ENCODE measurements at places on chromosomes 7 and 10.

DNA sequence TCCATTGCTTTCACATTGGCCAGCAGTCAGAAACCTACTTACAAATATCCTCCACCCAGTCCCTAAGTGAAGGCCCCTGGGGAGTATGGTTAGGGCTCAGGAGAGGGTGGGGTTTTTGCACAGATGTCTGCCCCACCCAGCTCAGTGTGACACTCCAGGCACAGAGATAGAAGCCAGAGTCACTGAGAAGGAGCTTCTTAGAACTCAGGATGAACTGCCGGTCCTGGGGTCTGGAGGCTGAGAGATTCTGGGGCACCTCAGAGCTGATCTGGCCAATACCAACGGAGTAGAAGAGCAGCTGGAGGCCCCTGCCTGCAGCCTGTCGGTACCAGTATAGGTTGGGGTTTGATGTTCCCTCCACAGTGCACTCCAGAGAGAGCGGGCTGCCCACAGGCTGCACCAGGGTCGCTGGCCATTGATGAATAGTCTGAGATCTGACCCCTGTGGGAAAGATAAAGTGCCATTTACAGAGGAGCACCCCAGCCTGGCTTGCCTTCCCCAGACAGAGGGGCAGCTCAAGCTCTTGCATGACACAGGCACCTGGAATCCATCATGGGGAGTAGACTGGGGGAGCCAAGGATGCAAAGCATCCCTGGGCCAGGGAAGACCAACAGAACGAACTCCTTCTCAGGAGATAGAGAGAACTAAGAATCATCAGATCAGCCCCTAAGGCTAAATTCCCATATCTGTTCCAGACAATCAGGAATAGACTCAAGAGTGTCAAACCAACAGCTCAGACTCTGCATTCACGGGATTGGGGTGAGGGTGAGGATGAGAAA lies 41.9 kb downstream of the PRSS2 start:
- DNase-seq: no peak

DNA sequence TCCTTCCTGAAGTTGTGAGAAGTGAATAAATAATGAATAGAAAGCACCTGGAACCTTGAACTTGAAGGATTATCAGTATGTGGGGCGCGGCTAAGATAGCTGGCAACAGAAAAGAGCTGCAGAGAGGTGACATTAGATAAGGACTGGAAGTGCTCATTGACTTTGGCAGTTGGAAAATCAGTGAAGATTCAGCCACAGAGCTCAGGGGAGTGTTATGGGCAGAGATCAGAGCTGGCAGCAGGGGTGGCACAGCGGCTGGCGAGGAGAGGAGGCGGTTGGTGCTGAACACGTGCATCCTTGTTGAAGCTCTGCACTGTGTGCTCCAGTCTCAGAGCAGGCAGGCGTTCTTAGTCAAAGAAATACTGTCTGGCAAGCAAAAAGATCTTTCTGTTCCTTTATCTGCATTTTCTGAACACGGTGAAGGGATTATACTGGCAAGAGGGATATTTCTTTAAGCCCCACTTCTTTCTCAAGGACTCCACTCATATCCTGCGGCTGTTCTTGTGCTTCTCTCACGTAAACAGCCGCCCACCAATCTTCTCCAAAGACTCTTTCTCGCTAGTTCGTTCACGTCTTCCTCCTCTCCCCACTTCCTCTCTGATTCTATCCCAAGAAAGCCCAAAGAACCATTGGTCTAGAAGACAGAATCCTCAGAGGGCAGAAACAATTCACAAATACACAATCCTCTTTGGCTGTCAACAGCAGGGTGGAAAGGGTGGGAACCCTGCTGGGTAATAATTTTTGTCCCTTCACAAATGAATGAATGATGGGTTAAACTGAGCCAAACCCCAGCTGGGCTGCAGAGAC lies 38.6 kb upstream of the ADD3 start:
- DNase-seq: no peak

- no peak for DNase-seq
Observed at GRCh38 chr10:19096501-19097073, 48.0 kb downstream of the MALRD1 start.

- DNase-seq: no peak
Observed at GRCh38 chr7:135392701-135393100, 117.2 kb downstream of the CNOT4 start.

DNA sequence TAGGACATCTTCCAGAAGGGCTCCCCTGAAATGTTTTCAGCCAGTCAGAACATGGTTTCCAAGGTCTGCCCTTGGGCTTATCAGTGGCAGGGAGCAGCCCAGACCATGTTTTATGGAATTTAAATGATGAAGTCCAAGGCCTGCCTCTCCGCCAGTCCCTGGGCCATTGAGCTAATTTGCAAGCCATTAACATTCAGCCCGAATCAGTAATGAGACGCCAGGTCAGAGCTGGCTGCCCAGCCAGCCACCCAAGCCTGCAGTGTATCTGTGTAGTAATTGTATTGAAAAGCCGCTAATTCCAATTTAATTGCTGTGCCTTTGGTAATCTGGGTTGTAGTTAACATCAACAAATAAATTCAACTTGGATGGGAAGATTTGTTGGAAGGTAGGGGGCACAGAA lies 131.4 kb downstream of the PAXIP1 start:
- DNase-seq: no peak

GRCh38 chr10:116464257-116464656 lies 36.6 kb downstream of the PNLIPRP3 start:
- no peak for DNase-seq

DNA sequence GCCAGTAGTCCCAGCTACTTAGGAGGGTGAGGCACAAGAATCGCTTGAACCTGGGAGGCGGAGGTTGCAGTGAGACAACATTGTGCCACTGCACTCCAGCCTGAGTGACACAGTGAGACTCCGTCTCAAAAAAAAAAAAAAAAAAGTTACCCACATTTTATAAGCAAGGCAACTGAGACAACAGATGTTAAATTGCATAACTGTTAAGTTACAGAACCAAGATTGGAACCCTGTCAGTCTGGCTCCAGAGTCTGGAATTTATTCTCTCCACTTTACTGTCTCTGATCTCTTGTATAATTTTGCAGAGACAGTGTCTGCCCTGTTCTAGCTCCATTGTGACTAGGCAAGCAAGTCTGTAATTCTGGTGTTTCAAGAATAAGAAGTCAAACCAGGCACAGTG lies 6.2 kb upstream of the ITGB1 start:
- DNase-seq: no peak

DNA sequence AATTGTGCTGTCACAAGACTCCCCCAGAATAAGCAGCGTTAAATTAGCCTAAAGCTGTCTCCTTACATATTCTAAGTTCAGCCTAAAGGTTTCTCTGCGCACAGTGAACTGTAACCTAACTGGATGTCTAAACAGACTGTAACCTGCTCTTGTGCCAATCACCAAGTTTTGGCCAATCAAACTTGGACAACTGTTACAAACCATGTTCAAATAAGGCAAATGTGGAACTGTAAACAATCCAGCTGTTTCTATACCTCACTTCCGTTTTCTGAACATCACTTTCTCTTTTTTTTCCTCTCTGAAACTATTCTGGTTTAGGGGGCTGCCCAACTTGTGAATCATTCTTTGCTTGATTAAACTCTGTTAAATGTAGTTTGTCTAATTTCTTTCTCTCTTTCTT lies 252.2 kb upstream of the HABP2 start:
- DNase-seq: no peak

DNA sequence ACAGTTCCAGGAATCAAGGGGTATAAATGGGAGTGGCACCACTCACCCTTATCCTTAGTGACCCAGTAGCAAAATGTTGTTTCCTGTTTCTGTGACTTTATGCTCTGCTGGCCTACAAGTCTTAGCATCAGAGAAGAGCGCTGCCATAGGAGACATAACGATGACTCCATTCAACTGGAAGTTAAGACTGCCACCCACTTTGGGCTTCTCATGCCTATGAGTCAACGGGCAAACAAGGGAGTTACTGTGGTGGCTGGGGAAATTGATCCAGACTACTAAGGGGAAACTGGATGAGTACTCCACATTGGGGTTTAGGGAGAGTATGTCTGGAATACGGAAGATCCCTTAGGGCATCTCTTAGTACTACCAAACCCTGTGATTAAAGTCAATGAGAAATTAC lies 40.6 kb upstream of the PIK3CG start:
- DNase-seq: no peak

DNA sequence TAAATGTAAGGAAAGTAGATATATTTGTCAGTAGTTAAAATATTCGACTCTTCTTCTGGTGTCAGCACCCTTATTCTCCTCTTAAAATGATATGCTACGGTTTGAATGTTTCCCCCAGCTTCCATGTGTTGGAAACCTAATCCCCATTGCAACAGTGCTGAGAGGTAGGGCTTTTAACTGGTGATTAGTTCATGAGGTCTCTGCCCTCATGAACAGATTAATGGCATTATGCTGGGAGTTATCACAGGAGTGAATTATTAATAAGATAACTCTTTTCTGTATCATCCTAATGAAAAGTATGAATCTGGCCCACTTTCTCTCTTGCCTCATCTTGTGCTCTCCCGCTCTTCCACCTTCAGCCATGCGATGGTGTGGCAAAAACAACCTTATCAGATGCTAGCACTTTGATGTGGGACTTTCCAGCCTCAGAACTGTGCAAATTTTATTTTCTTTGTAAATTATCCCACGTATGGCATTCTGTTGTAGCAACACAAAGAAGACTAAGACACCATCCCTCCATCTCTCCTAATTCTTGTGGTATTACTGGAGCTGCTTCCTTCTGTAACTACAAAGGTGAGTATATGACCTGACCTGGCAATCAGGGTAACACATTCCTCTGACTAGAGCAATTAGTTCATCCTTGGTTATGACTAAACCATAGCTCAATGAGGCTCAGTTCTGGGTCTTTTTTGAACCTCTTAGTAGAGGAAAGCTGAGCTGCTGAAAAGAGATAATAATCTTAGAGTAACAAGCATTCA lies 171.1 kb upstream of the TMEM196 start:
- DNase-seq: no peak

DNA sequence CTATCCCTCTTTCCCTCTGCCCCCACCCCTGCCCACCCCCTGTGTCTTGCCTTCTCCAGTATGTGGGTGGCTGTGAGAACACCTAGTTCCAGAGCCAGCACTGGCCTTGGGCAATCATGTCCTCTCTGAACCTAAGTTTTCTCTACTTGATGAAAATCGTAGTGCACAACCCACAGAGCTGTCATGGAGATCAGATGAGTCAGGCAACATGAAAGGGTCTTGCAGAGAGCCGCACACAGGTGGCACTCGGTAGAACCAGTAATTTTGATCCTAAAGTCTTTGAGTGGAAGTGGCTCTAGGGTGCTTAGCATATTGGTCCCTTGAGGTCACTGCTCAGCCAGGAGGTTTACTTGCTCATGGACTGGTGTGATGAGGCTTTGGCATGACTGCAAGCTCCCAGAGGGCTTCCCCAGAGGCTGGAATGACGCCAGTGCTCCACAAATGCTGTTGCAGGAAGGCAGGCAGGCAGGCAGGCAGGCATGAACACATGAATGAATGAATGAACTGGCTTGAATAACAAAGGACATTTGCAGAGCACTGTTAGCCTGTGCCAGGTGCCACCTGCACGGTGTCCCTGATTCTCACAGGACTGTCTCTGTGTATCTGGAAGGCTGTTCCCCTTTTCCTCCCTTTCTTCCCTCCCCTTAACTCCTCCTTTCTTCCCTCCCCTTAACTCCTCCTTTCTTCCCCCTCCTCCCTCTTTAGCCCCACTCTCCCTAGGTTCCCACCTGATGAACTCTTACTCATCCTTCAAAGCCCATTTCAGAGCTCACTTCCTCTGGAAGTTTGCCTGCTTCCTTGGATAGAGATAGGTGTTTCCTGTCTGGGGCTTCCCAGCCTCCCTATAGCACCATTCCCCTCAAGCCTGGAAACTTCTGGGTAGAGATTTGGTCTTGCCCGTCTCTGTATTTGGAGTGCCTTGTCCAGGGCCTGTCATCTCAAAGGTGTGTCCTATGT lies 27.2 kb upstream of the CTBP2 start:
- no peak for DNase-seq

GRCh38 chr10:101467286-101467770 lies 113.4 kb downstream of the BTRC start:
- DNase-seq: no peak

DNA sequence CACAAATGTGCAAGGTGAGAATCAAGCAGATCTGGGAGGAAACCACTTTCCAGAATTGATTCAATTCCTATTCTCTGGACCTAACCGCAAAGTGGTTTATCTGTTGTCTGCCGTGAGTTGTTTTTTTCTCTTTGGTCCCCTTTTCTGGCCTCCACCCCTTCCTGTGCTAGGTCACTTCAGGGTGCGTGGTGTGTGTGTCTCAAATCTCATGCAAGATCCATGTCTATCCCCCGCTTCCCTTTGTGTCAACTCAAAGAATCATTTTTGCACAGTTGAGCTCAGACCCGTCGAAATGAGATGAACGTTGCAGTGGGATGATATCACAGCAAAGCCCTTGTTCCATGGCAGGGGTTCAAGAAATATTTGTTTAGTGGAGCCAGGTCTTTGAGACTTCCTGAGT lies 184.5 kb downstream of the GATA3 start:
- no peak for DNase-seq

DNA sequence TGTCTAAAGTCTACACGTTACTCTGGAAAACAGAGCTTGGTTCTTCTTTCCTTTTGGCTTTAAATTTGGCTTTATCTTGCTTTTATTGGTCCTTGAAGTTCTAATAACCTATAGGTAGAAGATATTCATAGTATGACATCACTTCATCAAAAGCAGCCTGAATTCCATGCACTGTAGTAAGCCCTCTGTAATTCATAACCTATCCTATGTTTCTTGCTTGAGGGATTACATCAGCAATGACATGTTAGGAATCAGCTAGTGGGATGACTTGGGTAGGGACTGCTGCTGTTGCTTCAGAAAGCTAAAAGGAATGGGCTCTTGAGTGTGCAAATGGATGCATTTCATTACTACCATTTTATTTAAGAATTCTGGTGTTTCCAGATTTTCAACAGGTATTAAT lies 184.9 kb downstream of the PTEN start:
- no peak for DNase-seq

DNA sequence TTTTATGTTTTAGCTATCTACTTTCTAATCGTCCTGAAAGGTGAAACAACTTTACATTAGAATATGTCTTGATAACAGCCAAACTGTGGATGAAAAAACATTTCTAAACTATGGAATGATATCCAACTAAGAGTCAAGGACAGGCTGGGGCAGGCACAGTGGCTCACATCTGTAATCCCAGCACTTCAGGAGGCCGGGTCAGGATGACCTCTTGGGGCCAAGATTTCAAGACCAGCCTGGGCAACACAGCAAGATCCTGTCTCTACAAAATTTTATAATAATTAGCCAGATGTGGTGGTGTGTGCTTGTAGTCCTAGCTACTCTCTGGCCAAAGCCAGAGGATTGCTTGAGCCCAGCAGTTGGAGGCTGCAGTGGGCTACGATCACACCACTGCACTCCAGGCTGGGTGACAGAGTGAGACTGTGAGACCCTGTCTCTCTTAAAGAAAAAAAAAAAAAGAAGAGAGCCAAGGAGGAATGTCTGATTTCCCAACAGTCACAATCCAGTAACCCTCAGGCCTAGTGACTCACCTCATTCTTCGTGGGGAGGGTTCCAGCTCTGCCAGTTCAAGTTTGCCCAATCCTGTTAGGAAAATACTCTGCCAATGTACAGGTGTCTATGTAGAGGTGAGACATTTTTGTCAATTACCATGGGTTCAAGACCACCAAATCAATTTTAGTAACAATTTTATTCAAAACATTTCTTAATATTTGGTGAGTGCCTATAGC lies 14.6 kb upstream of the FZD1 start:
- DNase-seq: no peak
